GM12878 (cell line): ENCODE measurements at places on chromosomes 3 and 15. TPM values are rescaled to one million over a fixed set of nuclear protein-coding genes. Genes with fewer than 3 reads are reported as not detected.
A peak's percentile ranks its signal among the peaks of the same experiment; 100 is the strongest.

- DNase-seq, result no peak
Observed at GRCh38 chr3:170352936-170353335, 4.6 kb upstream of the SKIL start.

The HHATL gene
- not detected in 2 replicates for polyA plus RNA-seq

DNA sequence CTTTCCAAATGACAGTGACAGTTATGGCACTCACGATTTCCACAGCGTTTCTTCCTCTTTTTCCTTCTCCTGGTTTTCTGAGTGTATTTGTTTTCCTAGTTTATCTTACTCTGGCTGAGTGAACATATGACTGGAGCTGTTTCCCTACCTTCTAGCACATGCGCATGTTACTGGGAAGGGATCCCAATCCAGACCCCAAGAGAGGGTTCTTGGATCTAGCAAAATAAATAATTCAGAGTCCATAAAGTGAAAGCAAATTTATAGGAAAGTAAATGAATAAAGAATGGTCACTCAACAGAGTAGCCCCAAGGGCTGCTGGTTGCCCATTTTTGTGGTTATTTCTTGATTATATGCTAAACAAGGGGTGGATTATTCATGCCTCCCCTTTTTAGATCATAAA is 23.8 kb downstream of the METTL6 start:
- DNase-seq, result no peak

The ADPRH gene
- 19.0 and 22.4 TPM in 2 replicates for polyA plus RNA-seq

DNA sequence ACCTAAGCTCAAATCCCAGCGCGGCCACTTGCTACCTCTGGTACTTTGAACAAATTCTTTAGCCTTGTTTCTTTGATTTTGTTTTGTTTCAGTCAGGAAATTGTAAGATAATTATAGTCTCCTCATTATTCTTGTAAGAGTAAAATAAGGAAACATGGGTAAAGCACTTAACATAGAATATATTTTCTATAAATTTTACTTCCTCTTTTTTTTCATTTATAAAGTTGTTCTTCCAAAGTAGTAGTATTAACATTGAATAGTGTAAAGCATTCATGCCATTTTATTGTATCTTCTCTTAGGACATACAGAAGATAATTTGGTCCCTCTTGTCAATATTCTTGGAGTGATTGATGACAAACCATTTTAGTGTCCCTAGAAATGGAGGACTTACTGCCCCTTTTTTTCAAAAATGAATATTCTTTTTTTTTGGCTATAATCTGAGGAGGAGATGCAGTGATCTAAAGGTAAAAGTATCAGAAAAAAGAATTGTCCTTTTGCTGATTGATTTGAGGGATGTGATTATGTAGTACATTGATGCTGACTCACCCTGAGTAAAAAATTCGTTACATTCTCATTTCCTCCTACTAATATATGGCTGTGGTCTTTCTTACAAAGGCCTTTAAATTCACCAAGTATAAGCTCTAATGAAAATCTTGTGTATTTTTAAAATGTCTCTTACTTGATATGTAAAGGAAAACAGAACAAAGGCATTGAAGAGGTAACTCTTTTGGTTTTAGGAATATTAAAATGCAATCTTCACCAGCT is 51.0 kb downstream of the ALCAM start:
- DNase-seq, result no peak

The GOLGA8T gene
- not detected in 2 replicates for polyA plus RNA-seq

DNA sequence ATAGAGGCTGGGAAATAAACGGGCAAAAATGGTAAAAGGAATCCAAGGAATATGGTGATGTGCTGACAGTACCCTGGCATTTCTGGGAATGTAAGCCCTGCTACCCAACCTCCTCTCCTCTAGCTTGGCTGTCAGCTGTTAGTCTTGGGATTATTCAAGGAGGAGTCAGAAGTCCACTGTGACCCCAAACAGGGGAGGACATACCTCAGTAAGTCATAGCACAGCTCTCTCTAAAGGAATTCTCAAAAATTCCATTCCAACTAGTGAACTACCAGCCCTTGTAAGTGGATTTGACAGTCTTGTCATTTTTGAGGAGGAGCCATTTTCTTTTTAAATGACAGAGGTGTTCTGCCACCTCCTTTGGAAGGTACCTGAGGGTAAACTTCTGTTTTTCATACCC is 207.5 kb downstream of the PDCD6IP start:
- DNase-seq, result no peak

DNA sequence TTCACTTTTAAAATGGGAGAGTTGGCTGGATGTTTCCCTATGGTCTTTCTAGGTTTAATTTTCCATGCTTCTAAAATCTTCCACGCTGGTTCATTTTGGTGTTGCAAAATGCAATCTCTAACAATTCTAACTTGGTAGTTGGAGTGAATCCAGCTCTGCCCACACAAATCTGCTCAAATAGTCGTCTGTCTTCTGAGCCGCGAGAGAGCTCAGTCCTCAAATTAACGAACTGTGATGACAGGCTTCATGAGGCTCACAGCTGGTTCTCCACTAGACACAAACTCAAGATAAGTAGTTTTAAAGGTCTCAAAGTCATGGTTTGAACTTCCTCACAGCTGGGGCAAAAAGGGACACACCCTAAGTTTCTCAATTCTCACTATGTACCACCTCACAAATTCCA is 178.6 kb upstream of the LYSMD4 start:
- DNase-seq, result no peak

GRCh38 chr15:29774900-29775299 is 47.4 kb downstream of the TJP1 start:
- no peak for DNase-seq

The SLC22A13 gene
- polyA plus RNA-seq, result not detected in 2 replicates

DNA sequence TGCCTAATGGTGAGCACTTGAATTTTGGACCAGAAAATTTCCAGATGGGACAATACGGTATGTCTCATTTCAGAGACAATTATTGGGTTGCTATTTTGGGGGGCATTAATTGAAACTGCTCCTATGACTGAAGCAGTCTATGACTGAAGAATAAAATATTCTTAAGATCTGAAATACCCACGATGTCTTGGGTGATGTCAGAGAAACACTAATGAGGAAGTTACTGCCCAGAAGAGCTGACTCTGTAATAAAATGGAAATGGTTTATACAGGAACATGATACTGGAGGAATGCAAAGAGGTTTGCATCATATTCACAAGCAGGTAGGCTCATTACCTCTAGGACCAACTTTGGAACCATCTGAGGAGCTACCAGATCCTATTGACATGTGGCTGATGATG is 68.7 kb downstream of the IL12A start:
- DNase-seq, result no peak

DNA sequence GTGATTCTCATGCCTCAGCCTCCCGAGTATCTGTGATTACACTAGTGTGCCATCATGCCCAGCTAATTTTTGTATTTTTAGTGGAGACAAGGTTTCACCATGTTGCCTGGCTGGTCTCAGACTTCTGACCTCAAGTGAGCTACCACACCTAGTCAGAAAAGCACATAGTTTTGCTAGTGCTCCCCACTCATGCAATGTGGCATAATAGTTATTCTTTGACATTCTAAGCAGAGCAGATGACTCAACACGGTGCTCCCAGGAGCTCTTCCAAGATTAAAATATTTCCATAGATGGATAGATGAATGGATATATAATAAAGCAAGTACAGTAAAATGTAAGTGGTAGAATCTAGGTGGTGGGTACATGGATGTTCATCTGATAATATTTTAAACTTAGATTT is 53.1 kb upstream of the GK5 start:
- no peak for DNase-seq

GRCh38 chr15:87753539-87753938 is 503.0 kb downstream of the NTRK3 start:
- DNase-seq, result no peak

DNA sequence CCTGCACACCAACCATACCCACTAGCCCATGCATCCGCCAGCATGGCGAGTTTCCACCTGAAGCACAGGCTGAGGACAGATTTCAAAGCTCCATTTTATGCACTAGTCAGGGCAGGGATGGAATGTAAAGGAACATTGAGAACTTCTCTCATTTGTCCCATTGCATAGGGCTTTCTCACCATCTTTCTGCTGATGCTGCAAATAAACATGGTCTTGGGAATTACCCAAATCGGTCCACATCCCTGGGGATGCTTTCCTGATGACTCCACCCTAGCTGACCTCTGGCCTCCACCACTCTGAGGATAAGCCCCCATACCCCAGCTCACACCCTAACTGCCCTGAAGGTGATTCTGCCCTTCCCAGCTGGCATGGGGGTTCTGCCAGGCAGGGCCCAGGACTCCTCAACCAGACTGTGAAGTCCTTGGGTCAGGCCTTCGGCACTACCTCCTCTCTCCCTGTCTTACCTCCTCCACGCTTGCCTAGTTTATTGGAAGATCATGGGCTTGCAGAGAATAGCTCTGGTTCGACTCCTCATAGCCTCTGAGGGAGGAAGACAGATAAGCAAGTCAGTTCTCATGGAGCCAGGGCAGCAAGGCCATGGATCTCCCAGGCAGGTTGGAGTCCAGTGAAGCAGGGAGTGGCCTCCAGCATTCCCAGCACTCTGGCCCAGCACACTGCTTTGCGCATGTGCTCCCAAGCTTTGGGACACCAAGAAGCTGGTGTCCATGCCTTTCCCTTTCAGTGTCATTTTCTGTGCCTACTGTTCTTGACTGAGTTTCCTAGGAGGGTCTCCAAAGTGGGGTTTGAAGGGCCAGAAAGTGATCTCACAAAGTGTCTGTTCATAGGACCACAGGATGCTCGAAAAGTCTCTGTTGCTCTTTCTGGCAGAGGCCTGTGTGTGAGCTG is 27.6 kb upstream of the XYLB start:
- no peak for DNase-seq

DNA sequence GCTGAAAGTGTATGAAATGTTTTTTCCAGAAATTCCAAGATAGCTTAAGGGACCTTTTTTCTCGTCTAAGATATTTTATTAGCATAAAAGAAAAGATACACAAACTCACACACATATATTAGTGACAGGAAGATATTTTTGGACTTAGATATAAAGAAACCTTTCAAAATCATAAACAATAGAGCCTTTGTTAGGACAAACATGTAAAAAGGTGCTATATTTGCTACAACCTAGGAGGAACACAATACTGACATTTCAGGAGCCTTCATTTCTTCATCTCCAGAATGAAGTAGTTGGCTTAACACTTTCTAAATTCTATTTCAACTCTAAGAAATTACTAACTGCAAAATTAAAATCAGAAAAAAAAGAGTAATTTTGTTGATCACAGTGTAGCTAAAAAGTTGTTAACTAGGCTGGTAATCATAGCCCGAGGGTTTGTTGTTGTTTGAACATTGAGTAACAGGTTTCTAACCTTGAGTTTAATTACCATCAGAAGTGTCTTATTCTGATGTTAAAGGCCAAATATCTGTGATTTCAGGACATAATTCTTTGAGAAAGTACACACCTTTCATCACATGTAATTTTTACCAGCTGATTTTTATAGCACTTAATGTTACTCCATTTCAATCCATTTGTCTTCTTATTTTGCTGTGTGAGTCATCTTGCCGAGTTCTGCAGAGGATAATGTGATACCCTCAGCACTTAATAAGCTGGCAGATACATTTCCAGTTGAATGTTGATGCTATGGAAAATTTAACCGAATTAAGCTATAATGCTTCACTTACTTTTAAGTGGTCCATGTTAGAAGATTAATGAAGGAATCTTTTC is 97.3 kb downstream of the MBNL1 start:
- no peak for DNase-seq

The SMC4 gene
- polyA plus RNA-seq, result 278 and 300 TPM in 2 replicates

The CHST13 gene
- not detected in 2 replicates for polyA plus RNA-seq

GRCh38 chr15:62637950-62638619 is 404.5 kb upstream of the TPM1 start:
- no peak for DNase-seq

The GUCA1C gene
- polyA plus RNA-seq, result not detected in 2 replicates

The IDH3A gene
- polyA plus RNA-seq, result 245 and 263 TPM in 2 replicates

DNA sequence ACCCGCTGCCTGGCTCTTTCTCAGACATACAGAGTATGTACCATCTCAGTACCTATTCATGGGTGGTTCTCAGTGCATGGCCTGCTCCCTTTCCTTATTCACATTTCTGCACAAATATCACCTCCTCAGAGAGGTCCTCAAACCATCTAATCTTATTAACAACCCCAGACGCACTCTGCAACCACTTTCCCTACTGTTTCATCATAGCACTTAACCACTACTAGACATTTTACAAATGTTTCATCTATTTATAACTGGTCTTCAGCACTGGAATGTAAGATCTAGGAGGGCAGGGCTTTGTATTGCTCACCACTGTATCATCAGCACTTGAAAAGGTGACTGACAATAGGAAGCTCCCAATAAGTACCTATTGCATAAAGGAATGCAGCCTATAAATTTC is 45.1 kb downstream of the TNIK start:
- no peak for DNase-seq

DNA sequence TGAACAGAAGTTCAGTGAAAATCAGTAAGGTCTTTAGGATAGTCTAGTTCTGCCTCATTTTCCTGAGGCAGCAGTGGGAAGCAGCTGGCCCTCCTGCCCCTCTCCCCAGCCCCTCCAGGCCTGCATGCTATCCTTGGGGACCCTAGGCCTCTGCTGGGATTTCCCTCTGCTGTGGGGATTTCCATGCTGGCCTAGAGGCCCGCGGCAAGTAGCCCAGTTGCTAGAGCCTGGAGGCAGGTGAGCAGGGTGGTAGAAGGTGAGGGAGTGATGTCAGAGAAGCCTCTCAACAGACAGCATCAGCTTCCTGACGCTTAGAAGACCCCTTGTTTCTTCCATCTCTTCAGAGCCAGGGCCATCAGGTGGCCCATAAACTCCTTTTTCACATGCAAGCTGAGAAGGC is 305.8 kb upstream of the THBS1 start:
- DNase-seq, result no peak

GRCh38 chr3:117480525-117480924 is 770.9 kb downstream of the TUSC7 start:
- DNase-seq, result no peak

DNA sequence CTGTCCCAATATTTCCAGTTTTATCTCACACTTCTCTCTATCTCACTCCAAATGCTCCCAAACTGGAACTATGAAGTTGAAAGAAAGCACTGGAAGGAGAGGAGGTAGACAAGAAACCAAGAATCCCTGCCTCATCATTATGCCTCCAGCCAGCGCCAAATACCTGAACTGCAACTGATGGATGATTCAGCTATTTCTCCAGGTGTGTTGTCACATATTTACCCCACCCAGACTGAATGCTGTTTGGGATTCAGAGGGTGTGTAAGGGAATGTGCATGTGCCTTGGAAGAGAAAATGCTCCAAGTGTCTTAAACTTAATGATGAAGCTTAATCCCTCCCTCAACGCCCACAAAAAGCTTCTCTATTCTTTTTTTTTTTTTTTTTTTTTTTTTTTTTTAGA is 269.5 kb upstream of the ATP11B start:
- no peak for DNase-seq

The SPINK8 gene
- polyA plus RNA-seq, result not detected in 2 replicates

DNA sequence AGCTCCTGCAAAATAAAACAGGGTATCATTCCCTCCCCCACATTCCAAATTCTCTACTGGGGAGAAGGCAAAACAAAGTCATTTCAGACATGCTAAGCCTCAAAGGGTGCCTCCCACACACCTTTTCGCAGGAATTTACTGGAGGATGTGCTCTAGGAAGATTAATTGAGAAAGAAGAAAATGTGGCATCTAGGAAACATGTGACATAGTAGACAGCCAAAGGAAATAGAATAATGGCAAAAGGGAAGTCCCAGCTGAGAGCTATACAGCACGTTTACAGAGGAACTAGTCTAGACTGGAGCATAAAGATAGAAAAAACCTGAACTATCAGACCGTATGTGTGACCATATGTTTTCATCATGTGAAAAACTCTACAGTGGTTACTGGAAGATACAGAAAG is 58.8 kb upstream of the MELTF start:
- DNase-seq, result no peak

GRCh38 chr15:38440353-38441129 is 13.4 kb upstream of the FAM98B start:
- DNase-seq, result peak; percentile 44

- no peak for DNase-seq
Observed at GRCh38 chr15:100457201-100457600, 71.5 kb downstream of the CERS3 start.
